T-helper 2 cell treated with Interferon-gamma antibody and Interleukin-4, amounts not matched to agents 100 ng/mL and 5 ng/mL, for 36 hours (primary cell): ENCODE measurements at places on chromosomes 7 and 10. TPM values are rescaled to one million over a fixed set of nuclear protein-coding genes. Genes with fewer than 3 reads are reported as not detected.

NPTX2 gene
- 0.18 TPM in 1 of 2 replicates, not detected in the other for total RNA-seq

SPDYE2B gene
- not detected in 2 replicates for total RNA-seq

DNAJC12 gene
- total RNA-seq: 3.7 and 4.0 TPM in 2 replicates

CNTNAP2 gene
- total RNA-seq: not detected in 2 replicates

CDC14C gene
- not detected in 2 replicates for total RNA-seq

BAIAP2L1 gene
- total RNA-seq: 0.91 and 1.1 TPM in 2 replicates

OR2A12 gene
- total RNA-seq: not detected in 2 replicates

SPDYE16 gene
- 0.25 and 0.59 TPM in 2 replicates for total RNA-seq

NME8 gene
- total RNA-seq: not detected in 2 replicates

CLDN3 gene
- total RNA-seq: not detected in 2 replicates

CDHR3 gene
- 2.7 and 3.6 TPM in 2 replicates for total RNA-seq
